ENCODE measurements at places on chromosomes 7 and 10.

GRCh38 chr7:68474661-68475216 lies 1123.5 kb upstream of the AUTS2 start:
- no peak for DNase-seq

DNA sequence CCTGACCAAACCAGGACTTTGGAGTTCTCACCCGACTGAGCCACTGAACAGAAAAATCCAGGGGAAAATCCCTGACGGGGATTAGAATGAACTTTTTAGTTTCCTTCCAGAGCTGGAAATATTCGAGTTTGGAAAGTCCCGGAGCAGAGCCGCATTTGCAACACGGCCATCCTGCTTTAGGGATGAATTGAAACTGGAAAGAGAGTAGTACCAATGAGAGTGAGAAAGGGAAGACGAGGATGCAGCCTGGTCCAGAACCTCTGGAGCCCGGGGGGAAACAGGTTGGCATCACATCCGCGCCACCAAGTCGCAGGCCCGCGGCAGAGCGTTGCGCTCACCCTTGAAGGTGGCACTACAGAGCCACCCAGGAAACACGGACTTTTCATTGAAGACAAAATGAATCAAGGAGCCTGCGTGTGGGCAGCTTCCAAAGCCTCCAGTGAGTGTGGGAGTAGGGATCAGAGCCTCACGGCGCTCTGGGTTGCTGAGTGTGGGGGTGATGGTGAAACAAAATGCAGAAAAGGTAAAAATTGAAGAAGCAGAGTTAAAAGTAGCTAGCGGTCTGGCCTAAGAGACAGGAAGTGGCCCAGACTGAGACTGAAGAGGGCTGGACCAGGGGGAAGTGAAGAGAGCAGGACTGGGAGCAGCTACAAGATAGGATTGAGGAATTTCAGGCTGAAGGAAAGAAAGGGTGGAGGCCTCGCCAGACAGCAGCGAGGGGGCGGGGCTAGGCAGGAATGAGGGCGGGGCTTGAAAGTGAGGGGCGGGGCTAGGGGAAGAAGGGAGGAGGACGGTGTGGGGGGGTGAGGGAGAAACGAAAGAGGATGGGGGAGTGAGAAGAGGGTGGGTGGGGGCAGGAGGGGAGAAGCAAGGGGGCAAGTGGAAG lies 1.8 kb downstream of the SMURF1 start:
- no peak for DNase-seq

- DNase-seq = no peak
Measured at GRCh38 chr7:111855161-111855841, 293.0 kb upstream of the IMMP2L start.

- DNase-seq = no peak
Measured at GRCh38 chr7:91323626-91324158, 59.5 kb downstream of the FZD1 start.

DNA sequence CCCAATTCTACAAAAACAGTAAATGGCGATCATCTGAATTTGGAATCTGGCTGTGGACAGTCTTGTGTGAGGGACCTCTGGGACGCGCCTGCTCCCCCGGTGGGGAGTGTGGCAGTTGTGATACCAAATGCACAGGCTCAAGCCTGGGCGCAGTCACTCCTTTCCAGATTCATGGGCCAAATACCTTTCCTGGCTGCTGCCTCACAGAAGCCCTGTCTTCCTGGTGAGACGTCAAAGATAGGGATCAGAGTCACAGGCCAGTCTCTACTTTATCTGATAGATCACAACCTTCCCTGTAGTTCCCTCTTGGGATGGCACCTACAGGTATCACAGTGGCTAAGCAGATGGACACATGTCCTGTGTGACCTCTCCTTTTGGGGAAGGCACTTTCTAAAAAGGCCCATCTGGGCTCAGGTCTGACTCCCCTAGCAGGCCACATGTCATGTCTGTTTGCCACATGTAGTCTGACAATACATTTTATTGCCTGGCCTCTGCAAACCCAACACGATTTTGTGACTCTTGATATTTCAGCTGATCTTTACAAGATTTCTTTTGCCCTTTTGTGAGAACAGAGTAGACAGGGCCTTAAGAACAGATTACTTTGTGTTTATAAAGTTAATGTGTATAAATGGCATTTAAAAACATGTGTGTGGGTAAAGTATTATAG lies 150.1 kb downstream of the SNX10 start:
- no peak for DNase-seq

DNA sequence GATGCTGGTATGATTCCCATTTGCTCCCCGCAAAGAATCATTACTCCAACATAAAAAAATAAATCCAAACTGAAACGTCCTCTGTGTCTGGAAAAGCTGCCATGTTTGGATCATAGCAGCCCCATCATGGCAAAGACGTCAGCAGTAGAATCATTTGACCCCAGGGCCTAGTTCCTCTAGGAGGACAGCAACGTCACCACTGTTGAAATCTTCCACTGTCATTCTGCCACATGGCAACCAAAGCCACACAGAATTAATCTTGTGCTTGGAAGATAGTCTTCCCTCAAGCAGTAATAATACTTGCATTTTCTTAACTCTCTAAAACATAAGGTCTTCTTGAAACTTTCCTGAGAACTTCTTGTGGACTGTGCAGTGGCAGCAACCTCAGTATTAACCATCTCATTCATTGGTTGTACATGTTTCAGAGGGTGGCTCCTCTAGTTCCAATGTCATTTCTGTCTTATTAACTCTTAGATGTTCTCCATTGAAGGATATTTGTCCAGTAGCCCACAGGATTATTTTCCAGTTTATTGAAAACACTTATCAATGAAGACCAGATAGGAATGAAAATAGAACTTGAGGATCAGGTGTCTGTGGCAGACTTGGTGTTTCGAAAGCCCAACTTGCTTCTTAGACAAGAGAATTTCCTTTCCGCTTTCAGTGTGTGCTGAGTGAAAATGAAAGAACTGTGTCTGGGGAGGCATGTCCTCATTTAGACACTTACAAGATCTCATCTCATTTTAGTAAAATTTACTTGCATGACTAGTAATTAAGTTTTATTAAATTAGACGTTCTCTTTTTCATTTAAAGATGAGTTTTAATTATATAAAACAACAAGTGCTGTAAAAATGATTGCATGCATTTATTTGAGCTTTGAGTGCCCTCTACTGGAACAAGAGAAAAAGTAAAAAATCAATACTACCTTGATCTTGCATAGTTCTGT lies 28.9 kb upstream of the INHBA start:
- DNase-seq = no peak

DNA sequence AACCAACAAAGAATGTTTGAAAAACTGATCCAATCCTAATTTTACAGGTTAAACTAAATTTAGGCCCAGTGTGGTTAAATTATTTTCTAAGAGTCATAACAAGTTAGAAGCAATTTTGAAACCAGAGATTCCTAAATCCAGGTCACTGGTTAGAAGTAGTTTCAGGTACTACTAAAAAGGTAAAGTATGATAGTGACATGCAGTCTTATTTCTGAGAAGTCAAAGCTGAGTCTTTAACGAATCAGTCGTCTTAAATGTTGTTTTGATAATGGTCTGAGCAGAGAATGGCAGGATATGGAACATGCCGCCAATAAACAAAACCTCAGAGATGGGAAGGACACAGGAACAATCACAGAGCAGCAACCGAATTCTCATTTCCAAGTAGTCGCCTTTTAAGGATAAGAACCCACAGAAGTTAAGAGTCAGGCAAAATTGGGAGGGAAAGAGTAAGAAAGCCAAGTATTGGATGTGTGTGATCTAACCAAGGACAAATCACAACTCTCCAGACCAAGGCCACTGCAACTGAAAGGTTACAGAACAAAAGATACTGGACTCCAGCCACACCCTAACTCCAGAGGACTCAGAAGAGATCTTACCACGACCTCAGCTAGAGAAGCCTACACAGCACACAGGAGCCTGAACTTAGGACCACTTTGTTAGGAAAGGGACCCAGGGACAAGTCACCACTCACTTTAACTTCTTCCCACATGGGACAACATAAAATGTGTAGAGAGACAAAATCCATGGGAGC lies 19.7 kb downstream of the TMEM243 start:
- DNase-seq = no peak

DNA sequence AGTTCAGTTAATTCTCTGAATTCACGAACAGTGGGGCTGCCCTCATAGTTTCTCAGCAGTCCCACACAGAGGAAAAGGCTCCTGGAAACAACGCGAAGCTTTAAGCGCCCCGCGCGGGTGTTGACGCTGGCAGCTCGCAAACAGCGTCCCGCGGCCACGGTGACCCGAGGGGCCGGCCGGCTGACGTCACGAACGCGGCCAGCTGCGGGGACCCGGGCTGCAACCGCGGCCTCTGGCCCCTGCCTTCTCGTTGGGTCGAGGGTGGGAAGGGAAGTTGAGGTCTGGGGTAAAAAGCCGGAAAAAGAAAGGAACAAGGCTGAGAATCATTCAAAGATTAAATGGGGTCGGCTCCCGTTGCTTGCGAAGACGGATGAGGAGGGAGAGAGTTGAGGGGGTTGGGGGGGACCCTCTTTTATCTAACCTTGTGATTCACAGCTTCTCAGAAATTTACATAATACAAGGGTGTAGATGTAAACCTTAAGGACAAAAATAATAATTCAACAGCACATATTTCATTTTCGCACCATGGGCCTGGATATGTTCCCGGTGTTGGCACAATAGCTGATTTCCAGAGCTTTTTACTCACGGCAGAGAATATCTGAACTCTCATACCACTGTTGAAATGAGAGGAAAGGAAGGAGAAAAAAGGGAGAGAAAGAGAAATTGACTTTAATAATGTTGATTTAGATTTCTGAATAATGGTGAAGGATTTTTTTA lies 7.3 kb upstream of the FEZF1 start:
- no peak for DNase-seq

GRCh38 chr10:131004276-131004675 lies 307.2 kb downstream of the TCERG1L start:
- no peak for DNase-seq

DNA sequence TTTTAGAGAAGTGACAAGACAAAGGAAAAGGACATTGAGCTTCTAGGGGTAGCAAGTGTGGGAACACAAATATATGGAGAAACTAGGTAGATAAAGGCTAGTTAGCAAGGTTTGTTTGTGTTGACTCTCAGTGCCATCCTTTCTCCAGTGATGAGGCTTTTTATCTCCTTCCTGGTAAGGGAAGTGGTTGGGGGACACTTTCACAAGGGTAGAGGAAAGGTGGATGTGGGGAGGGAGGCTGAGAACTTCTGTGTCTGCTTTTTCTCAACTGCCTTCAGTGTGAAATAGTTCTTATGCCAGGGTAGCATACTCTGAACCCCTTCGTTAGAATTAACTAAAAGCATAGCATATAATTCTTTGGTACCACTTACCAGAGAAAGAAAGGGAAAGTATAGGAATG lies 93.0 kb upstream of the STRIP2 start:
- no peak for DNase-seq

- no peak for DNase-seq
Measured at GRCh38 chr7:112286250-112287086, 80.0 kb downstream of the ZNF277 start.

GRCh38 chr7:114879554-114879953 lies 42.3 kb upstream of the MDFIC start:
- DNase-seq = no peak

DNA sequence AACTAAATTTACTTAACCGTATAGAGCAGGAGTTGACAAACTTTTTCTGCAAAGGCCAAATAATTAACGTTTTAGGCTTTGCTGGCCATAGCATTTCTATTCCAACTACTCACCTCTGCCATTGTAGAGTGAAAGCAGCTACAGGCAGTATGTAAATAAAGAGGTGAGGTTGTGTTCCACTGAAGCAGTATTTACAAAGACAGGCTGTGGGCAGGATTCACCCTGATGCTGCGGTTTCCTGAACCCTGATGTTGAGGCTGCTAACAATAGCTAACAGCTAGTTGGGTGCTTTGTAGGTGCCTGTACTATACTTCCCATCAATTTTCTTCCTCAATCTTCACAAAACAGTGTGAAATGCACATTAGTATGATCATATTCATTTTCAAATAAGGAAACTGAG lies 47.0 kb upstream of the LAMB1 start:
- DNase-seq = no peak

- no peak for DNase-seq
Measured at GRCh38 chr10:92413519-92413918, 122.6 kb downstream of the MARCHF5 start.

DNA sequence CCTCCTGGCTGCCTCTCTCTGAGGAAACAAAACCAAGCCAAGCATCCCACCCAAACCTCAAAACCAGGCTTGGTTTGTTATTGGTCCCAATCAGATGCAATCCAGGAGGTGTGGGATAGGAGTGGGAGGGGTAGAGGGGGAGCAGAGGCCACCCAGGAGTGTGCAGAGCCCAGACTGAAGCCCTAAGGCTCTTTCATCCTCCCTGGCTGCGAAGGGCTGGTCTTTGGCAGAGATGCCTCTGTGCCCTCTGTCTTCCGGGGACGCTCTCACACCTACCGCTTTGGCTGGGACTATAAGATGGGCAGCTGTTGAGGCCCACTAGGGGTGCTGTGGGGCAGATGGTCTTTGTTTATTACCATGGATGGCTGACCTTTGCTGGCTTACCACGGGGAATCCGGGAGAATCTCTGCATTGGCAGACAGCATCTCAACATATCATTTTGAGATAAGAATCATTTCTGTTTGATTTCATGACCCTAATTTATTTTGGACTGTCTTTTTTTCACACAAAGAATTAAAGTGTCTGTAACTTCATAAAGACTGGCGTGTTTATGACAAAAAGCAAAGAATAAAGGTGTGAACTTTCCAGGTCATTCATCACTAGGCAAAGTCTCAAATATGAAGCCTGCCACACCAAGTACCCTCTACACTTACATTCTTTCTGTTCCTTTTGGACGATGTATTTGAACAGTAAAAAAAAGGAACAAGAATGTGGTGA lies 6.5 kb upstream of the DENND2A start:
- DNase-seq = no peak

GRCh38 chr7:71486856-71487628 lies 355.1 kb downstream of the GALNT17 start:
- peak; percentile 97 for DNase-seq

DNA sequence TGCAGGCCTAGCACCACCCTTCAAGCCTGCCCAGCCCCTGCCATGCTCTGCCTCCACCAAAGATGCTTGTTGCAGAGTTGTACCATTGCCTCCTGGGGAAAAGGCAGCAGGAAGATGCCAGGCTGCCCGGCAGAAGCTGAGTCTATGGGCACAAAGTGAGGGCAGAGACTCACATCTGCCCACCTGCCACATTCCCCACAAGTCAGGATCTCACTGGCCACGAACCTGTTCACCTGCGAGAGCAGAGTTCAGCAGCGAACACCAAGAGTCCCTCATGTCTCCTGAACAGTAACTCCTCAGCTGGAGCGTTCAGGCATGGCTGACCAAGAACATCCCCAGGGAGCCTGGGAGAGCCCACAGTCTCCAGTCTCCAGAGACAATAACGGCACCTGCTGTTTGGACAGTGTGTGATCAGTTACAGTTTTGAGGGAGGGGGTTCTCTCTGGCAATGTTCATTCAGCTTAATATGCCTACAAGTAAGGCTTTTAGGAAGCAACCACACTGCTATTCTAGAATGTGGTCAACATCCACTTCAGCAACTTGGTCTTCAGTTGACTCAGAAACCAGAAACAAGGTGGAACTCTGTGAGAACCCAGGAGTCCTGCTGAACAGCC lies 78.5 kb downstream of the GRID1 start:
- no peak for DNase-seq
